Karpas-422 (cell line): ENCODE measurements at places on chromosomes 1 and 21. TPM values are rescaled to one million over a fixed set of nuclear protein-coding genes. Genes with fewer than 3 reads are reported as not detected.

Gene SYCP1
- total RNA-seq = not detected in 2 replicates

Gene ESPN
- not detected in 2 replicates for total RNA-seq

GRCh38 chr1:248918131-248918530 is 12.1 kb downstream of the PGBD2 start:
- peaks cover 20% of the 10 kb centered on the region for H3K36me3 ChIP-seq
- H3K4me3 ChIP-seq = no peak overlapping the region
- H3K27me3 ChIP-seq = no peaks in the 10 kb centered on the region
- no peaks in the 10 kb centered on the region for H3K4me1 ChIP-seq
- no peak for DNase-seq

GRCh38 chr1:161840363-161840762 is 74.2 kb downstream of the ATF6 start:
- peaks cover 25% of the 10 kb centered on the region for H3K36me3 ChIP-seq
- H3K4me1 ChIP-seq = no peaks in the 10 kb centered on the region
- H3K27ac ChIP-seq = no peak overlapping the region
- H3K4me3 ChIP-seq = no peak overlapping the region
- H3K27me3 ChIP-seq = no peaks in the 10 kb centered on the region

- H3K36me3 ChIP-seq = no peaks in the 10 kb centered on the region
- DNase-seq = no peak
- no peak overlapping the region for H3K27ac ChIP-seq
- H3K27me3 ChIP-seq = no peaks in the 10 kb centered on the region
- no peaks in the 10 kb centered on the region for H3K4me1 ChIP-seq
Measured at GRCh38 chr21:41241341-41241740, 73.4 kb downstream of the BACE2 start.

DNA sequence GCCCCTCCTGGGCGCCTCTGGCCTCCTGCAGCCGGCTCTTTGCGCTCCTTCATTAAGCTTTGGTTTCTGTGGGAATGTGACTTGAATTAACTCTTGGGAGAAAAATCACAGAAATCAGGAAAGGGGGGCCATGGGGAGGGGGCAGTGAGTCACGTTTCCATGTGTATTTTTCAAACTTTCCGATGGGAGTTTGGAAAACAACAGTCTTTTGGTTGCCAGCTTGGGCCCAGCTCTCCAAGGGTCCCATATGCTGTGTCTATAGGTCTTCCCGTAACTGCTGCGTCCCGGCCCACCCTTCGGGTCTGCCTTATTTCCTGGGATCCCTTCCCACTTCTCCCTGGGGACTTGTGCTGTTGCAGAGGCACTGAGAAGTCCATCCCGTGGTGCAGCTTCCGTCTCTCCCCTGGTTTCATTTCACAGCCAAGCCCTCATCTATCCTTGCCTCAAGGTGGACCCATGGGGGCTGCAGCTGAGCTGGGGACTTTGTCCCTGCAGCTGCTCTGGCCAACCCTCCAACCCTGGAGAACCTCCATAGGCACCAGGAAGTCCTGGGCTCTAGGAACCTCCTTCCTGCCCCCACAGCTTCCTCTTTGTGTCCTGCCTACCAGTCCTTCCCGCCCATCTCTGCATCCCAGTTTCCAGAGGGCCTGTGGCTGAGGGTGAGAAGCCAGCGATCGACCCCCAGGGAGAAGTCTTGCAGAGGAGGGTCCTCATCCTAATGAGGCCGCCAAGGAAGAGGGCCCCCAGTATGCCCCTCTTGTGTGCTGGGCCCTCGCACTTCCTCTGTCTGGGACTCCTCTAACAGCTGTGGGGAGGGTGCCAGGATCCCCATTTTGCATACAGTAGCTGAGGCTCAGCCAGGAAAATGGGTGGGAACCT is 11.6 kb upstream of the LMNA start:
- peaks cover 35% of the 10 kb centered on the region for H3K4me1 ChIP-seq
- no peak overlapping the region for H3K27ac ChIP-seq
- no peaks in the 10 kb centered on the region for H3K27me3 ChIP-seq
- H3K36me3 ChIP-seq = no peaks in the 10 kb centered on the region
- H3K4me3 ChIP-seq = no peak overlapping the region
- DNase-seq = no peak

Gene LCA5L
- 0.25 TPM in 1 of 2 replicates, not detected in the other for total RNA-seq

- no peak overlapping the region for H3K4me3 ChIP-seq
- DNase-seq = no peak
- H3K4me1 ChIP-seq = peaks cover 13% of the 10 kb centered on the region
- no peak overlapping the region for H3K27ac ChIP-seq
Measured at GRCh38 chr1:169487561-169487960, 1.8 kb upstream of the SLC19A2 start.

DNA sequence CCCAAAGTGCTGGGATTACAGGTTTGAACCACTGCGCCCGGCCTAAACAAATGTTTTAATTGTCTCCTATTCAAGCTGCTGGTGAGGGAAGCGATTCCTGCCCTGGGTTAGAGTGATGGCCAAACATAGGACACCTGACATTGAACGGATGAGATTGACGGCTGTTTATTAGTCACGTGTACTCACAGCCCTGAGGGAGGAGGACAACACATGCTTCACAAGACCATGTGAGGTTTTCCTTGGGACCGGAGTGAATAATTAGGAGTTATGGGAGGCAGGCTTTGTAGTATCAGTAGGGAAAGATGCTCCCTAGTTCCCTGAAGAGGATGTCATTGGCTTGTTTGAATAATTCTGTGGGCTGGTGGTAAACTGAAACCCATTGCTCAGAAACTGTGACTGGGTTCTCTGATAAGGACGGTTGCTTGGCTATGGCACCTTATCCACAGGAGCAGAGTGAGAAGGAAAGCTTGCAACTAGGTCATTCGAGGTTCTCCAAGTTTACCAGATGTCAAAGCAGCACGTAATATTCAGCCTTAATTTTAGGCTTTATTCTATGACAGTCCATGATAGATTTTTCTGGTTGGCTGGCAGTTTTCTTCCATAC is 245.8 kb downstream of the PLA2G4A start:
- H3K27ac ChIP-seq = no peak overlapping the region
- H3K27me3 ChIP-seq = no peaks in the 10 kb centered on the region
- no peak overlapping the region for H3K4me3 ChIP-seq
- DNase-seq = no peak
- no peaks in the 10 kb centered on the region for H3K36me3 ChIP-seq

- no peaks in the 10 kb centered on the region for H3K27me3 ChIP-seq
- no peaks in the 10 kb centered on the region for H3K36me3 ChIP-seq
- DNase-seq = no peak
- no peak overlapping the region for H3K27ac ChIP-seq
- H3K4me3 ChIP-seq = no peak overlapping the region
Measured at GRCh38 chr1:41599912-41600311, 115.4 kb upstream of the EDN2 start.

Gene PRKAA2
- not detected in 2 replicates for total RNA-seq

GRCh38 chr1:111738436-111739193 is 580 bp downstream of the INKA2 start:
- H3K36me3 ChIP-seq = no peaks in the 10 kb centered on the region
- peak overlapping the region; percentile 63 for H3K27ac ChIP-seq
- H3K4me1 ChIP-seq = peaks cover 30% of the 10 kb centered on the region

DNA sequence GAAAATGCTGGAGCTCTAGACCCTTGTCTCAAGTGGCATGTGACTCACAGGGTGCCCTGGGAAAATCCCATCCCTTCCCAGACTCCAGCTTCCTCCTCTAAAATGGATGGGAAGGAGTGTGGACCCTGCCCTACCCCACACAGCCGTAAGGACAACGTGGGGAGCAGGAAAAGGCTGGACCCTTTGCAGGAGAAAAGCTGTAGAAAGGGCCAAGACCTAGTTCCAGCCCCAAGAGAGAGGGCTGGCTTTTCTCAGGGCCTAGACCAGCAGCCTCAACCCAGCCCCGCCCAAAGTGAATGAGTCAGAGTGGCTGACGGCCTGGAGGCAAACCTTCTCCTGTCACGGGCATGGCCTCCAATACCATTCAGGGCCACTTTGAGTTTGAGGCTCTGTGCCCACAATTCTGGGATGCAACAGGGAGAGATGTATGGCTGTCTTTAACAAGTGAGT is 1.1 kb downstream of the LAMB3 start:
- H3K27ac ChIP-seq = no peak overlapping the region
- peak; percentile 38 for DNase-seq
- H3K4me1 ChIP-seq = no peaks in the 10 kb centered on the region
- H3K4me3 ChIP-seq = no peak overlapping the region

DNA sequence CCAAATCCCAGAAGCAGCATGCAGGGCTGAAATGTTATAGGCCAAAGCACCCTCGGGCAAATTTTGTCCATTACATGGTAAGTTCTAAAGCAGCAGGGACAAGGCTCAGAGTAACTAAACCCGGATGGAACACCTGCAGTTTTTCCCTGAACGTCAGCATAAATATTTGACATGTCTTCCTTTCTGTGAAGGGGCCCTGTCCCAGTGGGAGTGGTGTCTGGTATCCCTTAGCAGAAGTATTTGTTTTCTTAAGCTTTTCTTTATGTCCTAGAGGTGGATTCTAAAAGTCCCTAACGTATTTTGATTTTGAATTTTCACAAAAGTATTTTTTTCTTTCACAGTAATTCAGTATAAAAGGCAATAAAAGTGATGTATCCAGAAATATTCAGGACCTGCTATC is 223.9 kb downstream of the ST6GALNAC3 start:
- DNase-seq = peak; percentile 72
- H3K27me3 ChIP-seq = no peaks in the 10 kb centered on the region
- no peaks in the 10 kb centered on the region for H3K36me3 ChIP-seq
- peaks cover 99% of the 10 kb centered on the region for H3K4me1 ChIP-seq

DNA sequence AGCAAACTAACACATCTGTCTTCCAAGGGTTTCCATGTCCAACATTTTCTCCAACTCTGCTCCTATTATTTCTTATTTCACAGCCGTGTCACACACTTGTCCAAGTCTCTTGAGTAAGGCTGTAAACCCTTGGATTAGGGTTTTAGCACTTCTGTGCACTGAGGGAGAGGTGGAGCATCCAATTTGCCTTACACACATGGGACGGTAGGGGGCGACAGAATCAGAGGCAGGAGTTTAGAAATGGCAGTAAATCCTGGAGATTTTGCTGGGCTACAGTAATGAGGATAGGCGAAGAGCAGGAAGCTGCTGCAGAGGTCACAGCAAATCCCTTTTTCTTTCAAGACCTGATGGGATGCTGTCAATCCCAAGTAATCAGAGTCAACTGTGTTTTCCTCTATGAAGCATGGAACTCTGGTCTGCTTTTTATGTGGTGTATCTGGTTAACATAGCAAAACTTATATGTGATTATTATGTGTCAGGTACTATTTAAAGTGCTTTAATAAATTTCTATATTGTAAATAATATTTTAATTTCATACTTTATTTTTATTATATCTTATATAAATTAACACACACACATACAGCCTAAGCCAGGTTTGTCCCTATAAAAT is 15.4 kb upstream of the LCE5A start:
- peak; percentile 78 for DNase-seq
- no peaks in the 10 kb centered on the region for H3K36me3 ChIP-seq
- no peaks in the 10 kb centered on the region for H3K27me3 ChIP-seq
- no peak overlapping the region for H3K4me3 ChIP-seq
- H3K27ac ChIP-seq = no peak overlapping the region

Gene HNRNPR
- total RNA-seq = 120 and 130 TPM in 2 replicates

GRCh38 chr1:29632806-29633615 is 396.7 kb downstream of the PTPRU start:
- H3K4me3 ChIP-seq = no peak overlapping the region
- H3K36me3 ChIP-seq = no peaks in the 10 kb centered on the region
- no peak overlapping the region for H3K27ac ChIP-seq
- H3K27me3 ChIP-seq = no peaks in the 10 kb centered on the region
- DNase-seq = no peak

Gene CERS2
- 91.6 and 140 TPM in 2 replicates for total RNA-seq

DNA sequence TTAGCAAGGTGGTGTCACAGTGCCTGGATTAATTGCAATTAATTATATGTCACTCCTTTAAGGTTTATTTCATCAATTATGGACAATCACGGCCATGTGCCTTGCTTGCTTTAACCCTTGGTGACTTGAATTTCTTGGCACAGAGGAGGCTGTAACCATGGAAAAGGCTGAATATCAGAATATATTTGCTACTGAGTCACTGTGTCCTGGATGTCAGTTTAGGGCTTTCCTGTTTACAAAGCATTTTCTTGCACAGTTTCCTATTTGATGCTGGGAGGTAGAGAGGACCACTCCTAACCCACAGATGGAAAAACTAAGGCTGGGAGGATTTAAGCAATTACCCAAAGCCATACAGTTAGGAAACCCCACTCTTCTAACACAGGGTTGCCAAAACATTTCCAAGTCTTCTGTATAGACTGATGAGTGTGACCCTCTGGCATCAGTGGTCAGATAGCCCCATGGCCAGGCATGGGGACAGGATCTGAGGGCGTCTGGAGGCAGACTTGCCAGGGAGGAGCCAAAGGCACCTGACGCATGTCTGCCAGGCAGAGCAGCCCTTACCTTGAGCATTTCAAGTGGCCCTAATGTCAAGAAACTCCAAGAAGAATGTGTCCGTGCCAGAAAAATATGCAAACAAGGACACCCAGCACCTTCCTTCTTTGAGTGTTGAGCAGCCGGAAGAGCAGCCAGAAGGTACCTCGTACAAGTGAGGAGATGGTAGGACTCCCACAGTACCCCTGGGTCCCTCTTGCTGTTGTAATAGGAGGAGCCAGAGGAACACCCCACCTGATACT is 34.4 kb downstream of the KCNN3 start:
- peaks cover 20% of the 10 kb centered on the region for H3K36me3 ChIP-seq
- peaks cover 62% of the 10 kb centered on the region for H3K4me1 ChIP-seq
- H3K4me3 ChIP-seq = no peak overlapping the region
- no peak for DNase-seq
